ENCODE measurements at places on chromosomes 4 and X. TPM values are rescaled to one million over a fixed set of nuclear protein-coding genes. Genes with fewer than 3 reads are reported as not detected.

GRCh38 chr4:56860781-56861180 is 39.3 kb upstream of the SPINK2 start:
- no peak overlapping the region for H3K4me3 ChIP-seq
- DNase-seq, result no peak
- no peak overlapping the region for H3K27ac ChIP-seq
- no peaks in the 10 kb centered on the region for H3K4me1 ChIP-seq
- no peaks in the 10 kb centered on the region for H3K36me3 ChIP-seq

DNA sequence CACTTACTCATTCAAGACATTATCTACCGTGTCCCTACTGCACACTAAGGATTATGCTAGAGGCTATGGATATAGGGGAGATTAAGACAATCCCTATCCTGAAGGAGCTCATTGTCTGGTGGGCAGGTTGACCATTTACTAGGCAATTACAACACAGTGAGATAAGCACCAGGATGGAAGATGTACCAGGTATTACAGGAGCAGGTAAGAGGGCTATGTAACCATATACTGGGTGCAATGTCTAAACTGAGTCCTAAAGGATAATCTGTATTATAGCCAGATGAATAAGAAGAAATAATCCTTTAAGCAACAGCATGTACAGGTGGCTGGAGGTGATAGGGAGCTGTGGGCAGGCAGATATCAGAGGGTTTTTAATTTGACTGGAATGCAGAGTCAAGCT is 113.3 kb upstream of the TBC1D9 start:
- no peak overlapping the region for H3K27ac ChIP-seq
- no peaks in the 10 kb centered on the region for H3K36me3 ChIP-seq
- H3K4me3 ChIP-seq, result no peak overlapping the region
- DNase-seq, result no peak
- H3K4me1 ChIP-seq, result no peaks in the 10 kb centered on the region

GRCh38 chr4:6095023-6095752 is 77.0 kb upstream of the C4orf50 start:
- no peaks in the 10 kb centered on the region for H3K27me3 ChIP-seq
- no peak overlapping the region for H3K27ac ChIP-seq
- no peaks in the 10 kb centered on the region for H3K36me3 ChIP-seq
- DNase-seq, result no peak
- H3K4me3 ChIP-seq, result no peak overlapping the region

DNA sequence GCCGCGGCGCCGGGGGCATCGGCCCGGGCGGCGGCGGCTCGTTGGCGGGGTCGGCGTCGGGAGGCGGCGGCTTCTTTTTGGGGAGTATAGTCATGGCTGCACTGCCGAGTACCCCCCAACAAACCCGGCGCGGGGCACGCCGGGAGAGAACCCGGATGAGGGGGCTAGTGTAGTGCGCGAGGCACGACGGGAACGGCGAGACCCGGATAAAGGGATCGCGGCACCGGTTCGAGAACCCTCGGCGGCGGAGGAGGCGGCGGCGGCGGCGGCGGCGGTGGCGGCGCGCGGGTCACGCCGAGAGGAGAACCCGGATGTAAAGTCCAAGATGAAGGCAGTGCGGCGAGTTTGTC is at the start of gene OTUD5:
OTUD5 (minus strand) TSS at position 131 of the 350 bp plus-strand sequence; CDS start at position 94, 37 bp downstream.
- H3K27ac ChIP-seq, result peak within 1 kb of the TSS; percentile 100
- peak within 1 kb of the TSS; percentile 88 for H3K4me3 ChIP-seq
- no peaks in the 10 kb centered on the region for H3K27me3 ChIP-seq
- peaks cover 46% of the 10 kb centered on the region for H3K4me1 ChIP-seq
- no peaks in the 10 kb centered on the region for H3K36me3 ChIP-seq

DNA sequence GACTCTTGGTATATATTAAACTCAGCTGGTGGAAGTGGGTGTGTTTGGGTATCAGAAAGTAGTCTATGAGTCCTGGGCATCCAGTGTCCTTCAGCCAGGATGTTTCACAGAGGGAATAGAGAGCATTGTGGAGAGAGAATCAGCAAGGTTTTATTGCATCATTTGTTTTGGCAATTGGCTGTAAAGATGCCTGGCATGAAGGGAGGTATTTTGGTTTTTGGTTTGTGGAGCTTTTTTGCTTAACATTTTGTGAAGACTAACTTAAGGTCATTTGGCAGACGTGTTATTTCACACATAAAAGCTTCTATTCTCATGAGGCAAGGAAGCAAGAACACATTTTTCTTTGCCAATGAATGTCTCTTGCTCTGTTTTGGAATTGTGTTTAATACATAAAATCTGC is 71.1 kb downstream of the DCLK2 start:
- H3K27me3 ChIP-seq, result no peaks in the 10 kb centered on the region
- H3K36me3 ChIP-seq, result no peaks in the 10 kb centered on the region
- no peak overlapping the region for H3K27ac ChIP-seq

- peaks cover 35% of the 10 kb centered on the region for H3K4me1 ChIP-seq
- H3K27me3 ChIP-seq, result no peaks in the 10 kb centered on the region
- no peak overlapping the region for H3K27ac ChIP-seq
Observed at GRCh38 chrX:136582624-136583023, 50.6 kb downstream of the VGLL1 start.

GRCh38 chr4:61864286-61864685 is 664.2 kb downstream of the ADGRL3 start:
- no peaks in the 10 kb centered on the region for H3K27me3 ChIP-seq
- DNase-seq, result no peak
- no peak overlapping the region for H3K4me3 ChIP-seq
- no peak overlapping the region for H3K27ac ChIP-seq

- H3K4me1 ChIP-seq, result no peaks in the 10 kb centered on the region
- no peaks in the 10 kb centered on the region for H3K36me3 ChIP-seq
- H3K27me3 ChIP-seq, result no peaks in the 10 kb centered on the region
- DNase-seq, result no peak
- no peak overlapping the region for H3K4me3 ChIP-seq
- no peak overlapping the region for H3K27ac ChIP-seq
Observed at GRCh38 chrX:153549807-153550206, 32.4 kb downstream of the ATP2B3 start.

DNA sequence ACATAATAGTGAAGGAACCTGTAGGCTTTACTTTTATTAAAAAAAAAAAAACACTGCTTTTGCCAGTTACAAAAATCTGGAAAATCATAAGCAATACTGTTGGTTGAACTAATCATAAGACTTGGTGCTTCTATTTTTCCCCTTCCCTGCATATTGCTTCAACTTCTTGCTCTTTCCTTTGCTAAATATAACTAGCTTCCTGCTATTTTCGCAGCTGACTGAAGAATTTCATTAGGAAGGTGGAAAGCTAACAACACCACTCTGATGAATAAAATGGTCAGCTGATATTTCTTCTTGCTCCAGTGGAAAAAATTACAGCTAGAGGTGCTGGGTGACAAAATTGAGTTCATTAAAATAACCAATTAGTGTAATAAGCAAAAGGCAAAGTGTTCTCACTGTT is 39.3 kb downstream of the MEPE start:
- no peak overlapping the region for H3K27ac ChIP-seq
- H3K36me3 ChIP-seq, result no peaks in the 10 kb centered on the region
- no peak for DNase-seq
- H3K27me3 ChIP-seq, result no peaks in the 10 kb centered on the region
- no peak overlapping the region for H3K4me3 ChIP-seq

- DNase-seq, result no peak
- no peaks in the 10 kb centered on the region for H3K27me3 ChIP-seq
- H3K36me3 ChIP-seq, result no peaks in the 10 kb centered on the region
- H3K27ac ChIP-seq, result no peak overlapping the region
Observed at GRCh38 chrX:22237479-22237878, 35.2 kb upstream of the CBLL2 start.

DNA sequence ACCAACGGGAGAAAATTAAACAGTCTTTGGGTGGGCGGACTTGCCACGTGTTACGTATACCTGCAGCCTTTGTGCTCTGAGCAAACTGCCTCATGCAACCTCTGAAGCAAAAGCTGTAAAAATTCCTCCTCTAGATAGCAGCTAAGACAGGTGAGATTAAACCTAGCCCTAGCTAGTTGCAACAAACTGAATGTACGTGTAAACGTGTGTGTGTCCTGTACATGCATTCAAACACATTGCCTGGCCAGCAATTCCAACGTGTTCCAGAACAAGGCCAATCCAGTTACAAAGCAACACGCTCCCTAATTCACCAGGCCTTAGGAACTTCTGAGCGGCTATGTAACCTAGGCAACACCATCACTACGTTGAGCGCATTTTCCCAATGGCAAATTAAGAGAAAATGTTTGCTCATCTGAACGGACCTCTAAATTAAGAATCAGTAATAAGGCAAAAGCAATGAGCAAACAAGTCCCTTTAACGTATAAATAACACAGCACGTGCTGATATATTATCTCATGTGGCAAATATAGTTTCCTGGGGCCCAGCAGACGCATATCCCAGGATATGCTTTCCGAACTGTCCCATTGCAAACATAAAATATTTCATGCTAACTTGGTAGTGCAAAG is 792 bp downstream of the PPID start:
- no peak for DNase-seq
- peaks cover 16% of the 10 kb centered on the region for H3K4me1 ChIP-seq
- no peaks in the 10 kb centered on the region for H3K27me3 ChIP-seq
- H3K4me3 ChIP-seq, result peak overlapping the region; percentile 95

GRCh38 chr4:177229331-177229730 is 80.3 kb upstream of the NEIL3 start:
- no peaks in the 10 kb centered on the region for H3K27me3 ChIP-seq
- no peak overlapping the region for H3K27ac ChIP-seq
- H3K4me1 ChIP-seq, result peaks cover 5% of the 10 kb centered on the region
- H3K4me3 ChIP-seq, result no peak overlapping the region

- H3K4me3 ChIP-seq, result no peak overlapping the region
- no peak overlapping the region for H3K27ac ChIP-seq
- no peaks in the 10 kb centered on the region for H3K4me1 ChIP-seq
- no peak for DNase-seq
Observed at GRCh38 chrX:51456246-51456645, 40.1 kb downstream of the NUDT11 start.

GRCh38 chrX:73267979-73268378 is 53.3 kb upstream of the NAP1L2 start:
- no peak overlapping the region for H3K27ac ChIP-seq
- no peak for DNase-seq
- no peak overlapping the region for H3K4me3 ChIP-seq
- no peaks in the 10 kb centered on the region for H3K4me1 ChIP-seq

DNA sequence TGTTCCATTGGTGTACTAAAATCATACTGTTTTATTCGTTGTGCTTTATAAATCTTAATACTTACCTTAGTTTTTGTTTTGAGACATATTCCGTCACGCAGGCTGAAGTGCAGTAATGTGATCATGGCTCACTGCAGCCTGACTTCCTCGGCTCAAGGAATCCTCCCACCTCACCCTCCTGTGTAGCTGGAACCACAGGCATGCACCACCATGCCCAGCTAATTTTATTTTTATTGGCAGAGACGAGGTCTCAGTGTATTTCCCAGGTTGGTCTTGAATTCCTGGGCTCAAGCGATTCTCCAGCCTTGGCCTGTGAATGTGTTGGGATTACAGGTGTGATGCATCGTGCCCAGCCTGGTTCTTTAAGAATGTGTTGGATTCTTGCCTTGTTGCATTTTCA is 24.4 kb upstream of the DCK start:
- no peak overlapping the region for H3K27ac ChIP-seq
- no peak overlapping the region for H3K4me3 ChIP-seq
- DNase-seq, result no peak
- H3K27me3 ChIP-seq, result no peaks in the 10 kb centered on the region

DNA sequence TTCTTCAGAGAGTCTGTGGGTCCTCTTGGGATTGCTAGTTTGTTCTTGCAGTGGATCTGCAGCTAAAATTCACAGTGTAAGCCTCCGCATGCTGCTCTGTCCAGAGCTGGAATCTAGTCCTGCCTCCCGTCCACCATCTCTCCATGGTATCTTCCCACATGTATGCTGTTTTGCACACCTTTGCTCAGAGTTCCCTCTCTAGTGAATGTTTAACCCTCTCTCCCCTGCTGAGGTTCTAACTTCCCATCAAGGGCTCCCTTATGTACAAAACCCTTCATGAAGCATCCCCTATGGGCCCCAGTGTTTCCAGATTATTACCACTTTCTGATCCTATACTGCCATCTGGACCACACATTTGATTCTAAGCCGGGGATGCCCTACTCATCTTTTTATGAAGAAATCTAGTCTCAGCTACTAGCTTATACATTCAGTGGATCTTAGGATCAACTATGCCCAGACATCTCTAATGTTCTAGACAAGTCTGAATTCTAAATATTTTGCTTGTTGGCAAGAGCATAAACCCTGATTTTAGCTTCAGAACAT is 157.3 kb downstream of the CPEB2 start:
- no peaks in the 10 kb centered on the region for H3K4me1 ChIP-seq
- no peak for DNase-seq
- H3K4me3 ChIP-seq, result no peak overlapping the region
- H3K27me3 ChIP-seq, result no peaks in the 10 kb centered on the region
- H3K36me3 ChIP-seq, result no peaks in the 10 kb centered on the region

GRCh38 chr4:47427935-47428334 is 35.6 kb downstream of the COMMD8 start:
- no peak overlapping the region for H3K4me3 ChIP-seq
- no peaks in the 10 kb centered on the region for H3K27me3 ChIP-seq
- H3K4me1 ChIP-seq, result no peaks in the 10 kb centered on the region
- DNase-seq, result no peak

GRCh38 chr4:37641886-37642849 is 44.0 kb downstream of the RELL1 start:
- no peaks in the 10 kb centered on the region for H3K4me1 ChIP-seq
- no peaks in the 10 kb centered on the region for H3K27me3 ChIP-seq
- H3K36me3 ChIP-seq, result peaks cover under 1% of the 10 kb centered on the region

CCDC158 gene
- not detected for total RNA-seq

PTTG2 gene
- total RNA-seq, result 0.55 TPM

TGIF2LX gene
- not detected for total RNA-seq

ANXA3 gene
- total RNA-seq, result not detected

GPRASP1 gene
- total RNA-seq, result 3.4 TPM

GPM6B gene
- total RNA-seq, result not detected

KIF4A gene
- 17.7 TPM for total RNA-seq

RADX gene
- total RNA-seq, result 6.7 TPM

CYBB gene
- total RNA-seq, result 3.7 TPM

All from CD8-positive, alpha-beta memory T cell (primary cell).